Left lung (tissue), 14 donors: ENCODE measurements at places on chromosomes 12 and 14. TPM values are rescaled to one million over a fixed set of nuclear protein-coding genes. Genes with fewer than 3 reads are reported as not detected.

DNA sequence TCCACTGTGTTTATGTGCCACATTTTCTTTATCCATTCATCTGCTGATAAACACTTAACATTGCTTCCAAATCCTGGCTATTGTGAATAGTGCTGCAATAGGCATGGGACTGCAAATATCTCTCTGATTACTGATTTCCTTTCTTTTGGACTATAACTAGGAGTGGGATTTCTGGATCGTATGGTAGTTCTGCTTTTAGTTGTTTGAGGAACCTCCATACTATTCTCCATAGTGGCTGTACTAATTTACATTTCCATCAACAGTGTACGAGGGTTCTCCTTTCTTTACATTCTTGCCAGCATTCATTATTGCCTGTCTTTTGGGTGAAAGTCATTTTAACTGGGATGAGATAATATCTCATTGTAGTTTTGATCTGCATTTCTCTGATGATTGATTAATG, 47.6 kb downstream of the TAOK3 start:
- no peak overlapping the region for H3K4me3 ChIP-seq
- no peak overlapping the region for H3K27ac ChIP-seq
- no peaks in the 10 kb centered on the region for H3K36me3 ChIP-seq
- no peaks in the 10 kb centered on the region for H3K27me3 ChIP-seq
- no peak for DNase-seq
- peaks cover 30% of the 10 kb centered on the region for H3K4me1 ChIP-seq

GRCh38 chr12:54622463-54623183, 12.1 kb downstream of the LACRT start:
- H3K36me3 ChIP-seq: no peaks in the 10 kb centered on the region
- H3K27ac ChIP-seq: no peak overlapping the region
- no peaks in the 10 kb centered on the region for H3K4me1 ChIP-seq
- H3K4me3 ChIP-seq: no peak overlapping the region

GRCh38 chr12:96077081-96077480, 41.7 kb upstream of the LTA4H start:
- DNase-seq: no peak
- H3K27me3 ChIP-seq: no peaks in the 10 kb centered on the region
- H3K27ac ChIP-seq: no peak overlapping the region

The MUCL1 gene
- 1.8 TPM for total RNA-seq

GRCh38 chr14:98350213-98350612, 921.8 kb downstream of the BCL11B start:
- DNase-seq: no peak
- no peaks in the 10 kb centered on the region for H3K27me3 ChIP-seq
- H3K4me1 ChIP-seq: no peaks in the 10 kb centered on the region

DNA sequence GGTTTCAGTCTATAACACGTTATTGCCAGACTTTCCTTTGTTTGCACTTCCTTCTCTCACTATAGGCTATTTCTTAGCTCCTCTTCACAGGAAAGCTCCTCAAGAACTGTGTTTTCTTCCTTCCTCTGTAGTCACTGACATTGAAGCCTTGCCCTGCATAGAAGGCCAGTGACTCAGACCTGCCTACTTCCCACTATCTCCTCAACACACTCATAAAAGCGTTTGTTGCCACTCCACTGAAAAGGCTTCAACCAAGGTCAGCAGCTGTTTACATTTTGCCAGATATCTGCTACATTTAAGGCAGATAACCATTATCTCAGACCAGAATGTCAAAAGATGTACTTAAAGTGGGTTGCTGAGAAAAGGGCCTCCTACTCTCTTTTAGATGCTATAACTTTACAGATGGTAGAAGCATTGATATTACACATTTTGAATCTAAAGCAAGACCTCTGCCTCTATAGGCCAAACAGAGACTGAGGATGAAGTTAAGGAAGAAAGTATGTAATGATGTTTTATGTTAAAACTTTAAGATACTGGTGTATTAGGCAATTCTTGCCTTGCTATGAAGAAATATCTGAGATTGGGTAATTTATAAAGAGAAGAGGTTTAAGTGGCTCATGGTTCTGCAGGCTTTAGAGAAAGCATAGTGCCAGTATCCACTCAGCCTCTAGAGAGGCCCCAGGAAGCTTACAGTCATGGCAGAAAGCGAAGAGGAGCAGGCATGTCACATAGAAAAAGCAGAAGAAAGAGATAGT, 233.3 kb upstream of the FLRT2 start:
- no peaks in the 10 kb centered on the region for H3K4me1 ChIP-seq
- no peaks in the 10 kb centered on the region for H3K36me3 ChIP-seq
- no peak overlapping the region for H3K27ac ChIP-seq
- DNase-seq: no peak
- no peak overlapping the region for H3K4me3 ChIP-seq

- H3K4me3 ChIP-seq: no peak overlapping the region
- H3K4me1 ChIP-seq: peaks cover 66% of the 10 kb centered on the region
- peak overlapping the region; percentile 72 for H3K27ac ChIP-seq
- DNase-seq: no peak
- H3K36me3 ChIP-seq: no peaks in the 10 kb centered on the region
Measured at GRCh38 chr14:51865953-51866747, 5.7 kb downstream of the GNG2 start.

The PTGR2 gene
- 9.9 TPM for total RNA-seq
